ENCODE measurements at places on chromosomes 12 and 14.

- no peak for DNase-seq
These were observed 17.2 kb upstream of the CISTR start for GRCh38 chr12:53768976-53769375.

DNA sequence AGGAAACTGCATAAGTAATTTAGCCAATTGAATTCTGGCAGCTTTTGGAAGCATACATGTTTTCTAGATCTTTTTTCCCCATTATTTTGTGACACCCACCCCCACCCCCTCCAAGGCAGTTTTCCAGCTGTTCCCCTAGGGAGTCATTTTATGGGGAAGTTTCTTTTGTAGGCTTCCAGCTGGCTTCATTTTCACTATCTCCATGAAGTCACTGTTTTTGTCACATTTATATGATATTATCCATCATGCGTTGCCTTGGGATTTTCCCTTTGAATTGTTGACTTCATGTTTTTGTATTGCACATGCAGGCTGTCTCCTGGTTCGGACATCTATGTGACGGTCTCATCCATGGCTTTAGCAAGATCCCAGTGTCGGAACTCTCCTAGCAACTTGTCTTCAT lies 233.6 kb upstream of the RGS6 start:
- DNase-seq = no peak

DNA sequence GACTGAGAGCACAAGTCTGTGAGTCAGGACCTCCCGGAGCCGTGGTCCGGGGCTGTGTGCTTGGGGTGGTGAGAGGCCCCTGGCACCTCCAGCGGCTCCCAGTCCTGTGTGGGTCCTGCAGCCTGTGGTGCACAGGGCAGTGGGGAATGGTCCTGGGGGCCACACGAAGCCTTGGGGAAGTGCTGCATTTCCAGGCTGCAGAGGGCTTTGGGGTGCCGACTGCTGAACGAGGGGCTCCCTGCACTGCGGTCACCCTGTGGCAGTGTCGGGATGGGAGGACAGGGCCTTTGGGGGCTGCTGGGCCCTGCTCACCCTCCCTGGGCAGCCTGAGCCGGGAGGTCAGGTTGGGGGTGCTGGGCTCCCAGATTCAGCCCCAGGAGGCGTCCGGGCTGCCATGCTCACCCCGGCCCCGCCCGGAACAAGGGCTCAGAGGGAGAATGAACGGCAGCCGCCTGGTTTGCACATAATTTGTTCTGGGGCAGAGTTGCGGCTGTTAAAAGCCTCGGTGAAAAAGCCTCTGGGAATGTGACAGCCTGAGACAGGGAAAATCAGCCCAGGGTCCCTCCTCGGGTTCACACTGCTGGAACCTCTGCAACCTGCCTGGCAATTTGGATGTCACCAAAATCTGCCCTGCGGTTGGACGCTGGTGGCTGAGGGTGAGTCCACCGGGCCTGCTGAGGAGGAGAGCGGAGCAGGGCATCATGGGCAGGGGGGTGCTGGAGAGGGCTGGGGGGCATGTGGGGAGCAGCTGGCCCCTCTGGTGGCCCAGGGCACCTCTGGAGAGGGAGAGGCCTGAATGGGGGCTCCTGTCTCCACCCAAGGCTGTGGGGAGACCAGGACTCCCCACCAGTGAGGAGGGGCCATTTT lies 109.2 kb downstream of the KIF26A start:
- DNase-seq = no peak

GRCh38 chr14:69666112-69666511 lies 54.7 kb downstream of the SUSD6 start:
- no peak for DNase-seq

- no peak for DNase-seq
These were observed 17.1 kb downstream of the MRPL42 start for GRCh38 chr12:93484315-93484981.

DNA sequence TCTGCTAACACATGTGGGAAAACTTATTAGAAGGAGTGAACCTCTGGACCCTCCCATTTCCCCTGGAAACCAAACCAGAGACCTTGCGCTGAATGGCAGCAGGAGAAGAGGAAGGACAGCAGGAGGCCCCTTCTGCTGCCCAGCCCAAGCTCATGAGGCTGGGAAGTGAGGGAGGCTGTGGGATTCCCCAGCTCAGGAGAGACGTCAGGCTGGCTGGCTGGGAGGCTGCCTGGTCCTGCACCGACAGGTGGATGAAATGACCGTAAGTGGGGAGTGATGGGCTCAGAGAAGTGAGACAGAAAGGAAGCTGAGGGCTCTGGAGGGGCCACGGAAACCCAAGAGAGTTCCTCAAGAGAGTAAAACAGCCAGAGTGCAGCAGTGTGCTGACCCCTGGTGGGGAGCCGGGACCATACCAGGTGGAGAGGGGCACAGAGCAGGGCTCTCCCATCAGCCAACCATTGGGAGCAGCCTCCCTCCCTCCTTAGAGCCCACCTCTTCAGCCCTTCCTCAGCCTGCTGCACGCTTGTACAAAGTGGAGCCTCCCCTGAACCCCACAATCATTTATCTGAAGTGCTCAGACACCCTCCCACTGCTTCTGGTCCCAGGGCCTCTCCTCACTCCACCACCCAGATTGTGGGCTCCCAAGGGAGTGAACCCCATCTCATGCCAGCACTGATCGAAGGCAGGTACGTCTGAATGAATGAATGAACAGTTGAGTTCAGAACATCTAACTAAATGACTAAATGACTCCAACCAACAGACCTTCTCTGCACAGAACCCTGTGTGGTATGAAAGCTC lies 14.0 kb downstream of the TAMALIN start:
- DNase-seq = peak; percentile 76

GRCh38 chr12:7295529-7295928 lies 8.3 kb upstream of the ACSM4 start:
- no peak for DNase-seq

- DNase-seq = peak; percentile 29
These were observed at the start of gene GPD1 for GRCh38 chr12:50103767-50104321. TSS of gene GPD1 (plus strand) at chr12:50104008. CDS start at chr12:50104051, 43 bp downstream.

DNA sequence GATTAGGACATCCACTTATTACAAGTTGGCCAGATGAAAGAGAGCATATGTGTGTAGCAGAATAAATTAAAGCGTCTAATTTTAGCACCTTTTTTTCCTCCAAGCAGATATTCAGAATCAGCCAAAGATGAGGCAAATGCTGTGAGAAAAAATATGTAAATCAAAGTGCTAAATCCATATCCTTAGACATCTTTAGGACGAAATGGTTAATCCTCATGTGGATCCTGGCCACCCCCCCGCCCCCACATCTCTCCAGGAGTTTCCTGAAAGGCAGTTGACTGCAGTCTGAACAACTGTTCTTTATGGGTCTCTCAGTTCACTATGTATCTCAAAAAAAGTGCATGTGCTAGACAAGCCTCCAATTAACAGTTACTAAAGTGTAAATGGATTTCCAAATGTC lies 1768.1 kb upstream of the SEL1L start:
- DNase-seq = no peak

GRCh38 chr12:26978801-26979200 lies 35.4 kb downstream of the TM7SF3 start:
- no peak for DNase-seq

- no peak for DNase-seq
These were observed 347.9 kb downstream of the BCAT1 start for GRCh38 chr12:24600996-24601395.

DNA sequence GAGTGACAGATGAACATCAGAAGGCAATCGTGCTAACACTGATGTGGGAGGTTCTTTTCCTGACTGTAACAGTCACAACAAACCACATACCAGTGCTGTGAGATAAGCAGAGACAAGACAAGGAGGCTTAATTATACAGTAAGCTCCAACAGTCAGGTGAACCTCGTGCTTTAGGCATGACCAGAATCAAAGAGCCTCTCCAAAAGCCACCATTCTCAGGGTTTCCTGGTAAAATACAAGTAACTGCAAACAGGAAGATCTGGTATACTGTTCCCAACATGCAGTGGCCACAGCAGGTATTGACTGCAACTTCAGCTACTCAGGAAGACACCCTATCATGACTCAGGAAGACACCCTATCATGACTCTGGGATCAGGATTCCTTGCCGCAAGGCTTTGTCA lies 47.3 kb upstream of the GTF2A1 start:
- no peak for DNase-seq

DNA sequence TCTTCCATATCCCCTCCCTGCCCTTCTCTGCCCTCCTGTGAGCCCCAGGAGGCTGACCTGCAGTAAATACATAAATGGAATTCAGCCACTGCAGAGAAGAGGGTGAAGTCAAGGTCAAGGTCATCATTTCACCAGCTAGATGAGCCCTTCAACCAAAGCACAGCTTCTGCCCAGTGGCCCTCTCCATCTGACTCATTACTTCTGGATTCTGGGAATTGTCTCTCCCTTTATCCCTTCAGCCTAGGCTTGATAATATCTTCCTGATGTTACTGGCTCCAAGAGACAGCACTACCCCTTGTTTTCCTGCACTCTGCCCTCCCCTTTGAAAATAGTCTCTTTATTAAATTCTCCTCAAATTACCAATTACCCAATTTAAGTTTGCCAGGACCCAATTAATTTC lies 64.5 kb downstream of the TTC9 start:
- no peak for DNase-seq

DNA sequence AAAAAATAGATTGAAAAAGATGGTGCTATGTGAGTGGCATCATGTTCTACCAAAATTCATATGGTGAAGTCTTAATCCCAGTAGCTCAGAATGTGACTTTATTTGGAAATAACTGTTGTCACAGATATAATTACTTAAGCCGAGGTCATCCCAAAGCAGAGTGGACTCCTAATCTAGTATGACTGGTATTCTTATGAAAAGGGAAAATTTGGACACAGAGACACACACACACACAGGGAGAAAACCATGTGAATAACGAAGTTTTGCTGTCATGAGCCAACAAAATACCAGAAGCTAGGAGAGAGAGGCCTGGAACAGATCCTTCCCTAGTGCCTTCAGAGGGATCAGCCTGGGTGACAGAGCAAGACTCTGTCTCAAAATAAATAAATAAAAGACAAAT lies 62.6 kb downstream of the FAR2 start:
- DNase-seq = no peak

GRCh38 chr14:99120526-99121318 lies 151.3 kb downstream of the BCL11B start:
- no peak for DNase-seq

DNA sequence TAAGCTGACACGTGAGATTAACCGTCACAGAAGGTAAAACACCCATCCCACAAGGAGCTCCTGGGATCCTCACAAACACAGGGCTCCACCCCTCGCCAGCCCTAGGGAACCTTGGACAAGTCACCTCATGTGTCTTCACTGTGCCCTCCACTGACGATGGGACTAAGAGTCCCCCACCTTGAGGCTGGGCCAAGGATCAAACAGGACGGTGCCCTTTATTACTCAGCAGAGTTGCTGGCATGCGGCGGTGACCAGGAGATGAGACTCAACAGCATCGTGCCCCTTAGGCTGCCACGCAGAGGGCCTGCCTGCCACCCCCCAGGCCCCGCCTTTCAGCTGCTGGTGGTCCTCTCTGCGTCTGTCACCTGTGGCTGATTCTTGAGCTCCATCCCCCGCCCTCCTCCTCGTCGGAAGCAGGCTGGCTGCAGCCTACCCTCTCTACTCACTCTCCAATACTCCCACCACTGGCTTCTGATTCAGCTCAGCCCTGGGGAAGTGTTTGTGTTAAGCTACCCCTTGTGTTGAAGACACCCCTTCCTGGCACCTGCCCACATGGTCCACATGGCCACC lies 105.2 kb downstream of the DICER1 start:
- no peak for DNase-seq

GRCh38 chr14:41302776-41303175 lies 303.9 kb upstream of the LRFN5 start:
- DNase-seq = no peak

GRCh38 chr14:93994919-93995682 lies 2.0 kb upstream of the CCDC197 start:
- DNase-seq = no peak

DNA sequence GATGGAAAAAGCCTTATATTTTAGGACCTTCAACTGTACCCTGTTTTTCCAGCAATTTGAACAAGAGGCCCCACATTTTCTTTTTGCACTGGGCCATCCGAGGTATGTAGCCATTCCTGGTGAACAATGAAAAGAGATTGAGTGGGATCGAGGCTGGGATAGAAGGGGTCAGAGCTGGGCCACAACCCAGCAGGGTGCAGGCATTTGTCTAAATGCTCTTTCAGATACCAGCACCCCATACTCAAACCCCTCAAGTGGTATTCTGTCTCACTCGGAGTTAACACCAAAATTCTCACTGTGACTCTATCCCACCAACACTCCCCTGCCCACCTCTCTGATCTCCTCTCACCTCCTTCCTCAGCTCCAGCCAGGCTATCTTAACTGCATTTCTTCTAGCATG lies 26.8 kb downstream of the DUSP6 start:
- no peak for DNase-seq

- DNase-seq = peak; percentile 21
These were observed 52.1 kb downstream of the NIN start for GRCh38 chr14:50778721-50779483.

GRCh38 chr12:129001826-129002225 lies 148.5 kb downstream of the GLT1D1 start:
- DNase-seq = no peak

- no peak for DNase-seq
These were observed 2.6 kb downstream of the C12orf43 start for GRCh38 chr12:121013715-121014114.

DNA sequence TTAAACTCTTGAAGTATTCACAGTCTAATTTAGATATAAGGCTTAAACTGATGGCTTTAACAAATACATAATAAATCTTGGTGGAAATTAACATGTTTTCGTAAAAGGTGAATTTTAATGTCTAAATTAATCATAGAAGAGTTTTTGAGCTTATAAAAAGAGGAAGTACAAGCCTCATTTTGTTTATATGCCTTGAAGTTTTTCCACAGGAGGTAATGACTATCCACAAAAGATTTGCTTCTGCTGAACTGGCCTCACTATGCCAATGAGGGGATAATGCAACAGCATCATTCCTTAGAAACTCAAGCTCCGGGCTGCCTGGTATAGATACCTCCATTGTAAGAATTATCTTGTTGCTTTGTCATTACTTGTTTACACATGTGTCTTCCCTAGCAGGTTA lies 175.6 kb downstream of the DUSP6 start:
- DNase-seq = no peak

GRCh38 chr14:68148276-68148675 lies 328.7 kb downstream of the RAD51B start:
- DNase-seq = no peak

GRCh38 chr14:94455928-94456327 lies 3.3 kb upstream of the SERPINA11 start:
- no peak for DNase-seq

DNA sequence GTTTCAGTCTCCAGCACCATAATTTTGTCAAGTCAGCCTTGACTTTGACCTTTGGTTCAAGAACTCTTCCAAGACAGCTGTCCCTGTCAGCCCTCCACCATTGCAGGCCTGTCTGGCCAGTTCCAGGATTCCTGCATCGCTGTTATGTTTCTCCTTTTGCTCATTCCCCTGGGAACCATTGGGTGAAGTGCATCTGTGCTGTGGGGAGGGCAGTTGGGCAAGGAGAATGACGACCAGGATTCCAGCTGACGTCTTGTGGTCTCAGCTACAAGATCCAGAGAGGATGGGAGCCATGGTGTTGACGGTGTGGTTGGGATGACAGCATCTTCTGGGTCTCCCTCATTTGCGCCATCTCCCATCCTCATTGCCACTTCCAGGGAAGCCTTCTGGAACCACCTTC lies 45.9 kb upstream of the SLC24A4 start:
- DNase-seq = no peak

GRCh38 chr14:22434901-22435550 lies 154.0 kb downstream of the DAD1 start:
- no peak for DNase-seq

- no peak for DNase-seq
These were observed 55.6 kb downstream of the CLIP1 start for GRCh38 chr12:122366685-122367475.

GRCh38 chr14:53539489-53540126 lies 386.5 kb upstream of the DDHD1 start:
- DNase-seq = peak; percentile 42

Measured in germinal center (tissue), 1 donor.